ENCODE measurements at places on chromosomes 7 and 10.
A peak's percentile ranks its signal among the peaks of the same experiment; 100 is the strongest.

- DNase-seq: no peak
Measured at GRCh38 chr7:47670729-47671128, 88.8 kb upstream of the TNS3 start.

DNA sequence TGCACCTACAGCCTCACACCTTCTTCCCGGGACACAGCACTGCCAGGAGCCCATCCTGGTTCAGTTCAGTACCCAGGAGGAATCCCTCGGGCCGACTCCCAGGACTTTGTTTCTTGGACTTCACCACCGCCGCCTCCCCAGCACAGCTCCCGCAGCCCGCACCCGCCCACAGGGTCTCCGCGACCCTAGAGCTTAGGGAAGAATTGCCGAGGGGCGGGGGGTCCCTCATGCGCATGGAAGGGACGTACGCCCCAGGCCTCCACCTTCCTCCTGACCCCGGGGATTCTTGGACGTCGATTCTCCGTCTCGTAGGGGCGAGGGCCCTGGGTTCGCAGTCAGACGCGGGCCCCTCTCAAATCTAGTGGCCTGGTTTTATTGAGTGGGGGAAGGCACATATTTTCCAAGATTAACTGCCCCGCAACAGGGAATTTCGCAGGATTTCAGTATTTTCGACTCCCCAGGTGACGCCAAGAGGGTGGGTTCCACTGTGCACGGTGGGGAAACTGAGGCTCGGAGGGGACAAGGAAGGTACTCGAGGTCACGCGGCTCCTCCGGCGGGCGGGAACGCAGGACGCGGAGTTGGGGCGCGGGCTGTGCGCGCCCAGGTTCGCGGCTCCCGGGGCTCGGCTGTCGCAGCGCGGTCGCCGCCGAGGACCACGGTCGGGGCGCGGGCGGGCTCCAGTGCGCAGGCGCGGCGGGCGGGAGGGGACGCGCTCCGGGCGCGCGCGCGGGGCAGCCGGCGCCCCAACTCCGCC is at the start of gene ADCY1:
Gene ADCY1 (plus strand): TSS at position 708 of the 755 bp plus-strand sequence. CDS start 176 bp downstream, outside the sequence.
- DNase-seq: no peak

- DNase-seq: no peak
Measured at GRCh38 chr10:11253385-11254002, 235.8 kb downstream of the CELF2 start.

- DNase-seq: no peak
Measured at GRCh38 chr10:76675951-76676587, 961.5 kb downstream of the KCNMA1 start.

DNA sequence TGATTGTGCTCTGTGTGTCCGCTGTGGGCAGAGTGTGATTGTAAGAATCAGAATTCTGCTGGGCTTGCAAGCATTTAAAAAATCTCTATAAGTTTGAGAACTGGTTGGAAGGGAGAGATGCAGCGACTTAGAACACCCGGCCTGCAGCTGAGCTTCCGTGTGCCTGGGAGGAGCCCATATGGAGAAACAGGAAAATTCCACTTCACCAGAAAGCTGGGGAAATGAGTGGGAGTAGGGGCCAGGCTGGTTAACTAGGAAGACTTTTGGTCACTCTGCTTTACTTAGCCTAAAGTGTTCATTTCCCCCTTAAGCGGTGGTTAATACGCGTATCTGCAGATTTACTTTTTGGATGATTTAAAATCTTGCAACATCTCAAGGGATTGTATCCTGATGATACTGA is 72.2 kb downstream of the TCF7L2 start:
- DNase-seq: no peak

DNA sequence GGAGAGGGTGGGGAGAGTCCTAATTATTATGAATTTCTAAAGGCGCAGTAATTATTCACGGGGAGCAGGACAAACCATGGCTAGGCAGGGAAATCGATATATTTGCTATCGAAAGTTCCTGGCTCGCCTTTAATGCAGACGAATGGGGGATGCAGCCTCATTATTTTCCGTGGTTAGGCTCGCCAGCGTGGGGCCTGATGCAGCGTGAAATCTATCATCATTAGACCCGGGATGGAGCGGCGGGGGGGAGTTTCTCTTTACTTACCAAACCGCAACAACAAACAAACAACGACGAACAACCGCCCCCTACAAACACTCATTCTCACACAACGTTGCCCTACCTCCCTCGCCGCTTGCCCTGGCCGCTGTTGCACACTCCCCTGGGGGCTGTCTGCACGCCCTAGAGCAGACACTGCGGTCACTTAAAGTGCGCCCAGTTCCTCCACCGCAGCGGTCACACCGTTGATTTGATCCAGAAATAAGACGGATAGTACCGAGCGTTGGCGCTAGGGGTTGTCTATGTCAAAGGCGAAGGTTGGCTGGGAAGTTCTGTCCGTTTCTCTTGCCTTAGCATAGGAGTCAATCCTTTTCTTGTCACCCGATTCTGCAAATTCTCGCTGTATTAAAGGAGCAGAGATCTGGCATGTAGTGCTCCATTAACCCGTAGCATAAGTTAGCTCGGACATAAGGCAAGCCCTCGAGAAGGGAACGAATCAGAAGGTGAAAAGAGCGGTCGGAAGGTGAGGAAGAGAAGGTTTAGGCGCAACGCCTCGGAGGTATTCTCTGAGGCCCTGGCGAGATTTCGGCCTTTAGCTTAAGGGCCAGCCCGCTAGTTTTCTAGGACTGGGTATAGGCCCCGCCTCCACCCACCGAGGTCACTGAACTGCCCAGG is 10.4 kb downstream of the NXPH1 start:
- DNase-seq: no peak

- no peak for DNase-seq
Measured at GRCh38 chr10:105691811-105692210, 1050.7 kb downstream of the SORCS3 start.

DNA sequence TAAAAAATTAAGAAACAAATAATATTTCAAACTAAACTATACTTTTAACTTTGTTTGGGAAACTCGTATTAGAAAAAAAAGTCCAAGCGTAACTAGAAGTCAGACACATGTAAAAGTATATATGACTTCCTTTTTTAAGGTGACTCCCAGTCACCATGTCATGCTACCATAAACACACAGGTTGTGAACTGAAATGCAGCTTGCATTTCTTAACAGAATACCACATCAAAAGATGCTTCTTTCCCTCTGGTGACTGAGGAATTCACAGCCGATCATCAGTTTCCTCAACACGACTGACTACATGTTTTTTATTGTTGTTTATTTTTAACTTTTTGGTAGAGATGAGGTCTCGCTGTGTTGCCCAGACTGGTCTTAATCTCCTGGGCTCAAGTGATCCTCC is 445.0 kb downstream of the PARD3 start:
- DNase-seq: no peak

DNA sequence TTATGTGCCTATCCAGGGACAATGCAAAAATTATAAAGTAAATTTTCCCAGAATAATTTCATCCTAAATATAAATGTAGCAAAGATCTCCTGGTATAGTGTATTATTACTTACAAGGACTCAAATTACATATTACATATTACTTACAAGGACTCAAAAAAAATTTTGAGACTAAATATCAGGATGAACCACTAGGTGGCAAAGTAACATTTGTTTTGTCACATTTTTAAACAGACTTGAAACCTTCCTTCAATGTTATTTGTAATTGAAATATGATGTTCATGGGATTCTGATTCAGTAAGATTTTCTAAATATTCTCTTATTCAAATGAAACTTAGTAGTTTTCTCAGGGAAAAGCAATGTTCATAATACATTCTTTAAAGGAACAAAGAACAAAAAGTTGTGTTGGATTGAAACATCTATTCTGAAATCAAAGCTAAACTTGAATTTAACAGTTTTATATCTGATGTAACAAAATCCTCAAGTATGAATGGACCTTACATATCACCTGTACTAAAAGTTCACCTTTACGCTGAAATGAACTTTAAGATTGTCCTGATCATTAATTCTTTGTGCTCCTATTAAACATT is 74.3 kb upstream of the GNAI1 start:
- peak; percentile 55 for DNase-seq

GRCh38 chr7:77360104-77360503 is 56.0 kb downstream of the GSAP start:
- DNase-seq: no peak

DNA sequence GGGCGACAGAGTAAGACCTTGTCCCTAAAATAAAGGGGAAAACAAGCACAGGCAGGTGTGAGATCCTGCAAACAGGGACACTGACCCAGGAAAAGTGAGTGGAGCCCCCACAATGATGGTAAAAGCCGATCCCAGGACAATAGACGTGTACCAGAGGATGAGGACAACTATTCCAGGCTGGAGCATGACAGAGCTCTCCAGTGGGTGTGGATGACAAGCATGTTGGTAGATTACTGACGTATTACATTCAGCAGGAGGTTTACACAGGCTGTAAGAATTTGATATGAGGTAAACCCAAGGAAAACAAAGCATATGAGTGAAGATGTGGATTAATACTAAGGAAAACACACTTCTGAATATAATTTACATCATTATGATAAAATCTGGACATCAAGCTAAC is 27.8 kb upstream of the SMURF1 start:
- DNase-seq: no peak

DNA sequence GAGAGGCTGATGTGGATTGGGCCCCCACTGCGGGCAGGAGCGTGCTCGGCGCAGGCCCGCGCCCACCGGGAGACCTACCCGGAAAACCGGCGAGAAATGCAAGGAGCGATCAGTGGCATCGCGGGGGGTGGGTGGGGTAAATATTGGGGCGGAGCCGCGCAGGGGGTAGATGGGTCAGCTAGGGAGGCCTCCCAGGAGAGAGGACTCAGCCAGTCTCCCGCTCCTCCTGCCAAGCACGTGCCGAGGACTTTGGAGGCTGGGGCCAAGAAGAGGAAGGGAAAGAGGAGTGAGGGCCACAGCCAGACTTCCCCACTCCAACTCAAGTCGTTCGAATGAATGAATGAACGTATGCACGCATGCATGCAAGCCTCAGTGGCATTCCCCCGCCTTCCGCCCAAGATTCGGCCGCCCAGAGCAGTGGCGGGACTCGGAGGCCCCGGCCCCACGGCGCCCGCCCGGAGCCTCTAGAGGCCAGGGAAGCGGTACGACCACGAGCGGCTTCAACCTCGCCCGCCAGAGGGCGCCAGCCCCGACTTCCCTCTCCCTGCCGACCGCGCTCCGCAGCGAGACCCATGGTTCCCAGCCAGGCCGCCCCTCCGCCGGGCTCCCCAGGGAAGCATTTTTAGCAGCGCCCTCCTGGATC is 3.6 kb downstream of the NPM3 start:
- DNase-seq: peak; percentile 17

- DNase-seq: no peak
Measured at GRCh38 chr7:223118-223800, 30.9 kb downstream of the FAM20C start.

DNA sequence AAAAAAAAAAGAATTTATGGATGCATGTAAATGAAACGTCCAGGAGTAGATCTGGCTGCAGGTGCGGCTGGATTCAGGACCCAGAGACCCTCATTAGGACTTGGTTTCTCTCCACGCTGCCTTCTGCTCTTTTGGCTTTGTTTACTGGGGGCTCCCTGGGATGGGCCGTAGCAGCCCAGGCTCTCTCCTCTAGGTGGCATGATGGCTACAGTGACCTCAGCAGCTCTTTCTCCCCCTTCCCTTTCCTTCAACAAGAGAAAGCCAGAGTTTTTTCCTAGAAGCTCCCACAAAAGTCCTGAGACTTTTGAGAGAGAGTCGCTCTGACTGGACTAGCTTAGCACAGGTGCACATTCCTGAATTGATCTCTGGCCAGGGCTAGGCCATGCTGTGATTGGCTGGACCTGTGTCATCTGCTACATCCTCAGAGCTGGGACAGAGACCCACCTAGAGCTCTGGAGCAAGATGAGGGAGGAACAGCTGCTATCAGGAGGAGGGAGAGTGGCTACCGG is 67.8 kb upstream of the PDCD4 start:
- DNase-seq: no peak

DNA sequence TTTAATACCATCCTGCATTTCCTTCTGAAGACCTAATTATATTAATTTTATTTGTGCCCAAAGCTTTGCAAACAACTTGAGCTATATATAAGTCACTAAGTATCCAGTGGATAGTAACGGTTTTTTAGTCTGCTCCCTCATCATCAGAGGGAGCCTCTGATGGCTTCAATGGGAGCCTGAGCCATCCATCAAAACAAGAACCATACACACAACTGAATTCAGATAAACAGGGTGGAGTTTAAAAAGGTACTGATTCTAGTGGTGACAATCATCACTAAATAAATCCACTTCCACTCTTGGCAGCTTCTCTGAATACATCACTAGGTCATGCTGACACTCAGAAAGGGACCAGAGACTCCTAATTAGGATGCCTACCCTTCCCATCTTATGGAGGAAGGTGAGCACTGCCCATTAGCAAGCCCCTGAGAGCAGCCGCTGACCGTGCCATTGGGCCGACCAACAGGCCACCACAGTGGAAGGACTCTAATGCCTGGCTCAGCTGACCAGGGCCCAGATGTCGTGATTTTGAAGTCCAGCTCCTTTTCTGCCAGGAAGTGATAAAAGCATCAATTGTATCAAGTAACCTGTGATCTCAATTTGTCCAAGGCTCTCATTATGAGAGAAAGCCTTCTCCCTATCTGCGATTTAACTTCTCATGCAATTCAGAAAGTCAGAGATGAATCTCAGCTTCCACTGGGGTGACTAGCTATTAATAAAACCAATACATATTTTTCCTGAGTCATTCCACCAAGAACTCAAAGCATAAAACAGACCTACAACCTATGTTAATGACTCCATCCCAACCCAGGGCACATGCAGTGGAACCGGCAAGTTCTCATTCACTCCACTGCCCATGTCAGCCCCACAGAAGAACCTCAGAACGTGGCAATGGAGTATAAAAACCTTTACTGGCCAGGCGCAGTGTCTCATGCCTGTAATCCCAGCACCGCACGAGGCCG is 13.1 kb downstream of the VOPP1 start:
- no peak for DNase-seq

DNA sequence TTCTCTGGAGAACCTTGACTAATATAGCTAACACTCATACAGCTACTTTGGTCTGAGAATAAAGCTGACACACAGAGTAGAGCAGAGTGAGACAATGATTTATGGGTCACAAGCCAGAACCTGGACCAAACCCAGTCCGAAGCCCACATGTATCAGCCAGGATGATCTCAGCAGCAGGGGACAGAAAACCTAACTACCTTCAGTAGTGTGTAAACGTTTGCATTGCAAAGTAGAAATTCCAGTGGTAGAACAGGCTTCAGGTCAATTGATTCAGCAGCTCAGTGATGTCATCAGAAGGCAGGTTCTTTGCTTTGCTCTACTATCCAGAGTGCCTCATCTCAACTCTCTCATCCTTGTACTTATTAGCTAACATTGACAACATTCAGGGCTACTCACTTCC is 62.5 kb upstream of the PALS2 start:
- no peak for DNase-seq

- DNase-seq: no peak
Measured at GRCh38 chr10:126380352-126381076, 7.8 kb downstream of the ADAM12 start.

DNA sequence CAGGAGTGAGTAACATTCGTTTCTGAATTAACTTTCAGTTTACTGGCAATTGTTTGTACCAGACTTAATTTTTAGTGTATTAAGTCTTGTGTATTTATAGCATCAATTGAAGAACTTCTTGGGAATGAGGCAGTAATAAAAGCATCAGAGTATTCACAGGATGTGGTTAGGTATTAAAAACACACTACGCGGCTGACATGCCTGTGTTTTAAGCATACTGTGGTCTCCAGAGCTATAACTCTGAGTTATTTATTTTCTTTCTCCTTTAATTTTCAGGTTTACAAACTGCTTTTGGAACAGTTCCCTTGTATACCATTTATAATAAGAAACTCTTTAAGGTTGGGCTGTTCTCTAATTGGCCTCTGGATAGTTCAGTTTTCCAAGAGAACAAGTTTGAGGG is 626.1 kb upstream of the NRG3 start:
- DNase-seq: peak; percentile 1

Data from fibroblast of skin of left quadriceps (primary cell).